A549 (cell line): ENCODE measurements at places on chromosomes 2 and 18. TPM values are rescaled to one million over a fixed set of nuclear protein-coding genes. Genes with fewer than 3 reads are reported as not detected.

- no peak for DNase-seq
Measured at GRCh38 chr2:205596581-205596980, 85.7 kb upstream of the NRP2 start.

The CFAP210 gene
- polyA plus RNA-seq, result 0.30 to 0.35 TPM (median 0.34 TPM) in 3 replicates

DNA sequence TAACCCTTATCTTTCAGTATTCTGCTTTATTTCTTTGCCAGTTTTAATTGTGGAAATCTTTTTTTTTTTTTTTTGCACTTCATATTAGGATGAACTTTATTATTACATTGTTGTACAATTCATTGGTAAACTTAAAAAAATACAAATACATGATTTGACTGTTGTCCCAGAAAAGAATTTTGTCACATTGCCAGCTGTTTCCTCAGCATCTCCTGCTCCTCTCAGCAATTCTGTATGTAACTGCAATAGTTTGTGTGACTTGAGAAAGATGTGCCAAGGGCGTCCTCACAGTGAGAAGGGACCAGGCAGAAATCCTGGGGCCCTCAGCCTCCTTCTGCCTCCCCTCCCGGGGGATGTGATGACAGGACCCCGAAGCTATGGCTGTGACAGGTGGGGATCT is 254.4 kb downstream of the NBAS start:
- DNase-seq, result no peak

The MC5R gene
- not detected in 3 replicates for polyA plus RNA-seq

The GTF2A1L gene
- not detected in 3 replicates for polyA plus RNA-seq
